ENCODE measurements at places on chromosomes 1 and 21.

DNA sequence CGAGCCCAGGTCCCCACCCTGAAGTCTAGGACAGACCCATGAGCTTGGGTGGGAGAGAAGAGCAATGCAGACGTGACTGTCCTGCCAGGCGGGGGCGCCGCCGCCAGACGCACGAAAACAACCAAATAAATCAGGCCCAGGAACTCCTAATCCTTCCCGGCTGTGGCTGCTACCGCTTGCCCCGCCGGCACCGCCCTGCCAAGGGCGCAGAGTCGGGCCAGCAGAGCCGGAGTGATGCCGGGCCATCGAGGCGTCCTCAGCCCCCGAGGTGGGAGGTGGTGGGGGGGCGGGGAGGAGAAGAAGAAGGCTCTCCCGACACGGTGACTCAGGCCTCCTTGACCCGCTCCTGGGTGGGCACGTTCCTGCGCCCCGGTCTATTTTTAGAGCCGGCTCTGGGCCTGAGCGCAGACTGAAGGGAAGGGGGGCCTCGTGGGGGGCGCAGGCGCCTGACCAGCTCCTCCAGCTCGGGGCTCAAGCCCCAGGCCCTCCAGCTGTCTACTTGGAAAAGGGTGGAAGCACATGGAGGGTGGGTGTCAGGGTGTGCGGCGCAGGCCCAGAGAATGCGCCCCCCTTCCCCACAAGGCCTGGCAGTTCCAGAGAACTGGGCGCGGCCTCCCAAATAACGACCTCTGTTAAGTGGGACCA is 10.7 kb upstream of the COL16A1 start:
- DNase-seq = peak; percentile 65

GRCh38 chr1:180643693-180644092 is 11.9 kb downstream of the XPR1 start:
- no peak for DNase-seq

DNA sequence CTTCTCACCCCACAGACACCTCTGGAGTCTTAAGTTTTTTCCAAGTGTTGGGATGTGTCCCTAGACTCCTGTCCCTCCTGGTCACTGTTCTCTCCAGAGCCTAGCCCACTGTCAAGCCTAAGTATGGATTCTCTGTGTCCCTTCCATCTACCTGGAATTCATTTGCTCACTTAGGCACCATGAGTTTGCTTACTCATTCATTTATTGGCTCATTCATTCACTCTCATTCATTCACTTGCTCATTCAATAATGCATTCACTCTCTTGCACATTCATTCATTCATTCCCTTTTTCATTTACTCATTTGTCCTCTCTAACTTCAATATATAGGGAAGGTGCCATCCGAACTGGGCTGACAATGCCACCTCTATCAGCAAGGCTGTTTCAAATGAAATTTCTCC is 1.6 kb downstream of the S100A16 start:
- no peak for DNase-seq

DNA sequence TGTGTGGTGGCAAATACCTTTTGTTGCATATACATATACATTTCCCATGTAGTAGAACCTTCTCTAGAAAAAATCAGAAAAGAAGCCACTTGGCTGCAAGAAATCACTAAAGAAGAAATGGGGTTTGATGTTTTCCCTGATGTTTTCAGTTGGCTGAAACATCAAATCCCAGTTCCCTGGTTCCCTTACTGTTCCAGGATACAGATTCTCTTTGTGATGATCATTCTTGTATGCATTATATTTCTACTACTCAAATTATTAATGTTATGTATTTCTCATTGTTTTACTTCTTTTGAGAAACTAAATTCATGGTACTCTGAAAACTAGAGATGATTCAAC is 7.6 kb downstream of the RNU1-2 start:
- no peak for DNase-seq

DNA sequence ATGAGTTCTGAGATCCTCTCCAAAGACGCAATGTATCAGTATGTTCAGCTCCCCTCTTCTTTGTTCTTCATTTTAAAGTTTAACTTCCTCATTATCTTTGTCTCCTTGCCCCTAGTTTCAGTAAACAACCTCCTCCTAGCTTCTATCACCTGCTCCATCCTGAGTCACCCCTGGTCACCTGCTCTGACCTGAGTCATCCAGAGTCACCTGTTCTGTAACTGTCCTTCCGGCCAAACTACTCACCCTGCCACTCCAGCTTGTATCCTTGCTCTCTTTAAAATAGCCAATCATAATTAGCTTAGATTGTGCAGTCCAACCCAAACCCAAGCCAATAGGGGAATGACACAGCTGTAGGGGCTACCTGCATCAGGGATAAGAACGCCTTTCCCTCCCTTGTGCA is 332.0 kb downstream of the OLFM3 start:
- no peak for DNase-seq

DNA sequence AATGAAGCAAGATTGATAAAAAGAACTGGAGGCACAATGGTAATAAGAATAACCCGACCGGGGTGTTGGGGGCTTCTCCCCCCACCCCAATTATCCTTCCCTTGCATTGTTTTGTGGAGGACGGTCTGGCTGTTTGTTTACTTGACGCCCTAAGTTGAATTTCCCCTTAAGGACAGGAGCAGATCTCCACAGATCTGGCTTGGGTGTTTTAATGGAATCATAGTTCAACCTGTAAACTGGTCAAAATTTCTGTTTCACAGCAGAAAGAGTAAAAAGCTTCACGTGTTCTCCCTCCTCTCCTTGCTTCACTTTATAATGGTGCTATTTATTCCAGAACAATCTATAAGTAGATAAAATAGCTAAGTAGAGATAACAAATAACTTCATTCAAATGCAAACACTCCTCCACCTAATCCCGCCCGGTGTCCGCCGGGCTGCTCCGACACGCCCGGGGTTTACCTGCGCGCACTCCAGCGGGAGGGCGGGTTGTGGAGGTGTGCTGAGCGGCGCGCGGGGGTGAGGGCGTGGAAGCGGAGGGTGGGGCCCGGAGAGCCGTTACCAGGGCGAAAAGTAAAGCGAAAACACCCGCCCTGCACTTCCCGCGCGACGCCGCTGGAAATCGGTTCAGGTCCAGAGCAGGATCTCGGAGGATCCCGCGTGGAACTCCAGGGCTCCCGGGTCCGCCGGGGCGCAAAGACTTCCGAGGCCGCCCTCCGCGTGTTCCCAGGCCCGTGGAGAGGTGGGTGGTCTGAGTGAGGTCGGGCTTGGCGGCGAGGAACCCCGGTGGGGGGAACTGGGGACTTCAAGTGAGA is 2.0 kb upstream of the ATF3 start:
- peak; percentile 40 for DNase-seq

- DNase-seq = no peak
Measured at GRCh38 chr1:35178295-35178695, 14.7 kb downstream of the SFPQ start.

- no peak for DNase-seq
Measured at GRCh38 chr1:45566722-45567121, 16.1 kb downstream of the AKR1A1 start.

DNA sequence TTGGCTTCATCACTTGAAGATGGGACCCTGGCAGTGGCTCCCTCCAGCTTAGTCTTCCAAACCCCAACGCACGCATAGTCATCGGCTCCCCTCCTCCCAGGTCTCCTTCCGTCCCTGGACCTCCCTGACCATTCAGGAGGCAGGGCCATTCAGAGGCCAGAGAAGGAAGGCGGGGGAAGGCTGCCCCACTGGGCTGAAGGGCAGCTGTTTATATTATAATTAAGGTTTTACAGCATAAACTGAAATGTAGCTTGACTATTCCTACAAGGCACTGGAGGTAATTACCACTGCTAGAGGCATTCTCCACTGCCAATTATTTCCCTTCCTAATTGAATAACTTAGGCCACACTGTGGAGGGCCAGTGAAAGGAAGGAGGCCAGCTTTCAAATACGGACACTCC is 170.6 kb upstream of the PROX1 start:
- DNase-seq = no peak

GRCh38 chr1:224262373-224263054 is 67.5 kb downstream of the NVL start:
- DNase-seq = no peak

- DNase-seq = no peak
Measured at GRCh38 chr1:47837866-47838561, 159.2 kb downstream of the TRABD2B start.

GRCh38 chr1:53681977-53682685 is 56.8 kb downstream of the GLIS1 start:
- DNase-seq = peak; percentile 55

GRCh38 chr1:210123924-210124589 is 108.5 kb upstream of the SERTAD4 start:
- DNase-seq = no peak

DNA sequence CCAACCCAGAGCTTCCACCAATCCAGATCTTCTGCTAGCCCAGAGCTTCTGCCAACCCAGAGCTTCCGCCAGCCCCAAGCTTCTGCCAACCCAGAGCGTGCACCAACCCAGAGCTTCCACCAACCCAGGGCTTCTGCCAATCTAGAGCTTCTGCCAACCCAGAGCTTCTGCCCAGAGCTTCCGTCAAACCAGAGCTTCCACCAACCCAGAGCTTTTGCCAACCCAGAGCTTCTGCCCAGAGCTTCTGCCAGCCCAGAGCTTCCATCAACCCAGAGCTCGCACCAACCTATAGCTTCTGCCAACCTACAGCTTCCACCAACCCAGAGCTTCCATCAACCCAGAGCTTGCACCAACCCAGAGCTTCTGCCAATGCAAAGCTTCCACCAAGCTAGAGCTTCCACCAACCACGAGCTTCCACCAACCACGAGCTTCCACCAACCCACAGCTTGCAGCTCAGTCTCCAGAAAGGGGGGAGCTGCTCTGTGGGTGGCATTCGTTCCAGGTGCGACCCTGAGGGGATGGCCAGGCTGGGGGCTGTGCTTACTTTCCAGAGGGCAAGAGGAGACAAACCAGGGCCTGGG is 23.8 kb downstream of the CRYAA start:
- DNase-seq = no peak

All from head of caudate nucleus (tissue), 42 donors.